HT-29 (cell line): ENCODE measurements at places on chromosomes 12 and 14.
A peak's percentile ranks its signal among the peaks of the same experiment; 100 is the strongest.

GRCh38 chr14:74864198-74864597 is 11.7 kb downstream of the PROX2 start:
- DNase-seq: no peak

DNA sequence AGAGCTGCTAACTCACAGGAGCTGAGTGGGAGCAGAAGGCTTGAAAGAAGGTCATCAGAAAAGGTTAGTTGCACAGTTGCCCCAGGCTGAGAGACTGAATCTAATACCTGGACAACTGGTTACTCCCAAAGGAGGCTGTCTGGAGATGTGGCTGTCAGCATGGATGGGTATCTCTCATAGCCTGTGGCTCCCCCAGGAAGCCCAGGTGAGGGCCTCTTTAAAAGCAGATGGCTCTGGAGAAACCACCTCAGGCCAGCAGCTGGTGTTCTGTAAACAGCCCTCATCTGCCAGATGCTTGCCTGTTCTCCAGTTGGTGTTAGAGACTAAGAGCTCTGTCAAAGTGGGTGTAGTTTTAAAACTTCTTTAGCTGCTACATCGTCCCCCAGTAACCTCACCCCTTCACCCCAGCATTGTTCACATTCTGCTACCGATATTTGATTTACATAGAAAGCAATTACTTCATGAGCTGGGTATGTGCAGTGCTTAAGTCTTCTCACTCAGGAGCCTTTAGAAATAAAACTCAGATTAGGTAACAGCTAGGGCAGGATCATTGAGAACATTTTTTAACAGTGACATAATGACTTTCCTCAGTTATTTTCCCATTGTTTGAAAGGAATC is 25.8 kb downstream of the DACT1 start:
- DNase-seq: no peak

DNA sequence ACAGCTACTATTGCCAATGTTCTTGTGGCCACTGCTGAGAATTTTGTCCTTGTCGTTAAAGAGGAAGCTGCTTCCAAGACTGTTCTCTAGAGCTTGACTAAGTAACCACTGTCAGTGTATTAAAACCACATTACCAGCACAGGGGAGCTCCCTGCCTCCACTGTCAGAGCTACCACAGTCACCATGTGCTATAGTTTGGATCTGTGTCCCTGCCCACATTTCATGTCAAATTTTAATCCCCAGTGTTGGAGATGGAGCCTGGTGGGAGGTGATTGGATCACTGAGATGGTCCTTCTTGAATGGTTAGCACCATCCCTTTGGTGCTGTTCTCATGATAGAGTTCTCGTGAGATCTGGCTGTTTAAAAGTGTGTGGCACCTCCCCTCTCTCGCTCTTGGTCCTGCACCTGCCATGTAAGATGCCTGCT is 23.2 kb upstream of the RAP1B start:
- no peak for DNase-seq

DNA sequence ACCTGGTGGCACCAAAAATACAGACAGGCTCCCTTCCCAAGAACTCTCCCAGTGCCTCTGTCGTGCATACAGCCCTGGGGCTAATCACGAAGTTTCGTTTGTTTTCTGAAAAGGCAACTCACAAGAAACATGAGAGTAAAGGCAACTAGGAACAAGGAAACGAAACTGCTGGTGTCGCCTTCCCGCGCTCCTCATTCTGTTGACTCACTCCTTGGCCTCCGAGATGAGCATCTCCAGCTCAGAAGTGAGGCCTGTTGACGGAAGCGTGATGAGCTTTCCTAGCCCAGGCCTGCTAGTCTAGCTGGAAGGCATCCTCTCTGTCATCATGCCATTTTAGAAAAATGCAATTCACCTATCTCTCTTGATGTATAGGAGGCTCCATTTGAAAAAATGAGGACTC is 50.5 kb downstream of the TTC9 start:
- DNase-seq: no peak

GRCh38 chr14:68939893-68940613 is 39.0 kb downstream of the ACTN1 start:
- peak; percentile 15 for DNase-seq

DNA sequence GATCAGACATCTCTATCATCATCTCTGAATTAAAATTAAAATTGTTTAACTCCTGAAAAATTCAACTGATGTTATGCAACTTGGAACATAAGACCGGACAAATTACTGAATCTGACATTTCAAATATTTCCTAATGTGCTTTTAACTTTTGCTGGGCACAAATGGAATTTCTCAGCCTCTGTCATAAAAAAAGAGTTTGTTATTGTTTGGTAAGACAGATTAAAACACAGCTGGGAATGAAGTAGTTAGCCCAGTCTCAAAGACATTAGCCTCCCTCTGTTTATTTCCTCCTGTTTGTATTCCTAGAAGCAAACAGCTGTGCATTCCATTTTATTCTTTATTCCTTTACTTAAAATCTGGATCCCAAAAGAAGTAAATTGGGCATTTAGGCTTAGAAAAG is 29.4 kb downstream of the PLEKHA5 start:
- no peak for DNase-seq

DNA sequence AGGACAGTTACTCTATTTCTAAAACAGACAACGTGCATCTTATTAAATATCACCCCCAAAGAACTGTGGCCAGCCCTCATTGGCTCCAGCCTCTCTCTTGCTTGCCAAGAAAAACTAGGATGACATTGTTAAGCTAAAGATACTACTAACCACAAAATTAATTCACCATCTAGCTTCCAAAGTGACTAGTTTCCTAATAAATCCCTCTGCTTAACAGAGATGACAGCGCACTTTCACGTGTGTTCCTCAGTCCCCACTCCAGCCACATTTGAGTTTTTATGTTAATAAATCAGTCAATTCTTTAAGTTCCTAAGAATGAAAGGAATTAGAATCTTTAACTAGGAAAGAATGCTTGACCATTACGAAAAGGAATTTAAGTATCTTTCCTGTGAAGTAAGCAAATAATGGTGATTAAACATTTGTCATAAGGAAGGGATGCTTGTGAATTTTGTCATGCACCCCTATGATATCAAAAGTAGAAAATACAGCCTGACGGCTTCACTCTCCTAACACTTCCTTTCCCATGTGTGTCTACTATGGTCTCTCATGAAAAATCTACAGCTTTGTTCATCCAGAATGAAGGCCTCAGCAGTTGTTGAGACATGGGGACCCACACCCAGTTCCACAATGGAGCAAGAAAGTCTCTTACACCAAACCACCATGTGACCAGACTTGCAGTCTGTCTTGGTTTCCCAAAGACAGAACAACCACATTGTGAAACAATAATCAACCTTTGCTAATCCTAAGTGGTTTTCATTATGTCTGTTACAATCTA is 8.1 kb downstream of the CORO1C start:
- no peak for DNase-seq

GRCh38 chr12:46388427-46389021 is 16.0 kb upstream of the SLC38A2 start:
- no peak for DNase-seq

- DNase-seq: no peak
These were observed 87.9 kb downstream of the SYNE3 start for GRCh38 chr14:95428557-95428956.

DNA sequence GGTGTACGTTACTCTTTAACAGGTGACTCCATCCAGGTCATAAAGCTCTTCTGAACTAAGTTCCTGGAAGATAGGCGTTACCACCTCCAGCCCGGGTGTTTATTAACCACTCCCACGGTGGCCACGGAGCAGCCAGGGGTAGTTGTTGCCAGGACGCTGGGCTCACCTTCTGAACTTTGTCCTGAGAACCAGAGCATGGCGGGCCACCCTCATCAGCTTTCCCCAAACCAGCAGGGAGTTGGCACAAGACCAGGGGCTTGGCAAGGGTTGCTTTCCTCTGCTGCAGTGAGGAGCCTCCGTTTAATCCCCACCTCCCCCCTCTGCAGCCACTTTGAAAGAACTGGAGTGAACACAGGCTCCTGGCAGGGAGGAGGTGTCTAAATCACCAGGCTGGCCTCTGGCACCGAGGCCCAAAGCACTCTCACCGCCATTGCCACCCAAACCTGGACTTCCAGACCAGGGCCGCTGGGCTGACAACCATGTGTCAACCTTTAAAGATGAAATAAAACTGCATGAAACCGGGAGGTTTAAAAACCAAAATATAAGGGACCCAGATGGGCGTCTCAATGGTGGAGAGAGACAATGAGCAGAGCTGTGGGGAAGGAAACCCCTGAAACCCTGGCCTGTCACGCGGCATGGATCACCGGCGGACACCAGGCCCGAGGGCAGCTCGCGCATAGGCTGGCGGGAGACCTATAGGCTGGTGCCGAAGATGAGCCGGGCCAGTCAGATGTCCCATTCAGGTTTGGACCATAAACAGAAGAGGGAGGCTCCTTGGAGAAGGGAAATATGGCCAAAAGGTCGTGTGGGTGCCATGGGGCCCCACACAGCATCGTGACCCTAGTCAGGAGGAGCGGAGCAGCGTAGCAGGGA is 30.9 kb upstream of the TDRD9 start:
- DNase-seq: peak; percentile 30

DNA sequence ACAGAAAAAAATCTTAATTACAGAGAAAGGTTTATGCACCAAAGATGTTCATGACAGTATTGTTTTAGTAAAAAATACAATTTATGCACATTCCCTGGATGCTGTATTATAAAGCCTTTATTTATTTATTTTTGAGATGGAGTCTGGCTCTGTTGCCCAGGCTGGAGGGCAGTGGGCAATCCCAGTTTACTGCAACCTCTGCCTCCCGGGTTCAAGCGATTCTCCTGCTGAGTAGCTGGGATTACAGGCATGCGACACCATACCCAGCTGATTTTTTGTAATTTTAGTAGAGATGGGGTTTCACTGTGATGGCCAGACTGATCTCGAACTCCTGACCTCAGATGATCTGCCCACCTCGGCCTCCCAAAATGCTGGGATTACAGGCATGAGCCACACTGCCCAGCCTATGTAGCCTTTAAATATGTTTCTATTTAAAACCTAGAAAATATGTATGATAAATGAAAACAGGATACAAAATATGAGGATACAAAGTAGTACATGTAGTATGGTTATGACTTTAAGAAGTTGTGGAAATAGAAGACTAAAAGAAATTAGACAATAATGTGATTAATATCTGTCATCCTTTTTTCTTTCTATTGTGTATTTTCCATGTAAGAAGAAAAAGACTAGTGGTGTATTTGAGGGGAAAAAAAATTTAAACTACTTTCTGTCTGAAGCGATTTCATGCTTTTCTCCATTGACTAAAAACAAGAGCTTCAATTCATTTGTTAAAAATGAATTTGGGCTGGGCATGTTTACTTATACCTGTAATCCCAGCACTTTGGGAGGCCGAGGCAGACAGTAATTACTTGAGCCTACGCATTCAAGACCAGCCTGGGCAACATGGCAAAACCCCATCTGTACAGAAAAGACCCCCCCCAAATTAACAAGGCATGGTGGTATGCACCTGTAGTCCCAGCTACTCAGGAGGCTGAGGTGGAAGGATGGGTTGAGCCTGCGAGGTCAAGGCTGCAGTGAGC is 13.1 kb downstream of the ATF1 start:
- DNase-seq: no peak

DNA sequence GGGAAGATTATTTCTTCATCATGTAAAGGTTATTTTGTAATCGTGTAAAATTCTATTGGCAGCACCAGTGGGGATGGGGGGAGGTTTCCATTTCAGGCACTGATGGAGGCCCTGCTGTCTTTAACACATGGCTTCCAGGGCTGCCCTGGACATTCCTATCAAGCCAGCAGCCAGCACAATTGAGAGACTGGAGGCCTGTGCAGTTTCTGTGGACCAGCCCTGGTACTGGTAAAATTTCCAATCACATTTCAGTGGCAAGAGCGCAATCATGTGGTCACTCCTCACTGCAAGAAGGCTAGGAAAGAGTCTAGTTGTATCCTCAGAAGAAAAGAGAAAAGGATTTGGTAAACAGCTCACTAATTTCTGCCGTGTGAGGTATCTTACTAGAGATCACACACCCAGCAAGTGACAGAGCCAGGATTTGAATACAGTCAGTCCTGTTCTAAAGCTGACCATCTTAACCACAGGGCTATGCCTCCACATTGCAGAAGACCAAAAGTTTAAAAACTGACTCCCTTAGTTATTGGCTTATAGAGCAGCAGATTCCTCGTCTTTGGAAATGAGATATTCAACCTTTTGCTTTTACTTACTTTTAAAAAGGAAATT is 179.4 kb upstream of the ARHGAP5 start:
- no peak for DNase-seq

GRCh38 chr12:67854351-67854750 is 134.9 kb upstream of the IFNG-AS1 start:
- no peak for DNase-seq

GRCh38 chr14:58275527-58276190 is 22.7 kb upstream of the ARID4A start:
- DNase-seq: no peak

- no peak for DNase-seq
These were observed 127.4 kb upstream of the ATP2B1 start for GRCh38 chr12:89836026-89836425.

DNA sequence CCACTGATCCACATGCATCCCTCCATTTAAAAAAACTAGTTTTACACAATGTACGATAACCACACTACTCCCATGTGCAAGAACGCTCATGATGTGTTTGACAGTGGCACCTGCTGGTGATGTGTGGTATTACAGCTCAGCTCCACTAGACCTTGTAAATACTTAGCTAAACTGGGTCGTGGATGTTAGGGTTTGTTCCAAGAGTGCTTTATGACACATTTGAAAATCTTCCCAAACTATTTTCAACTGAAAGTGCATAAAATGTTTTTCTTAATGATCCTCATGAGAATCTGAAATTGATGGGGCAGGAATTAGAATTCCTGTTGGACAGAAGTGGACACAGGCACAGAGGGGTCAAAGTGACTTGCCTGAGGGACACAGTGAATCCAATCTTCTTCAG is 99.2 kb downstream of the SCARB1 start:
- peak; percentile 80 for DNase-seq

DNA sequence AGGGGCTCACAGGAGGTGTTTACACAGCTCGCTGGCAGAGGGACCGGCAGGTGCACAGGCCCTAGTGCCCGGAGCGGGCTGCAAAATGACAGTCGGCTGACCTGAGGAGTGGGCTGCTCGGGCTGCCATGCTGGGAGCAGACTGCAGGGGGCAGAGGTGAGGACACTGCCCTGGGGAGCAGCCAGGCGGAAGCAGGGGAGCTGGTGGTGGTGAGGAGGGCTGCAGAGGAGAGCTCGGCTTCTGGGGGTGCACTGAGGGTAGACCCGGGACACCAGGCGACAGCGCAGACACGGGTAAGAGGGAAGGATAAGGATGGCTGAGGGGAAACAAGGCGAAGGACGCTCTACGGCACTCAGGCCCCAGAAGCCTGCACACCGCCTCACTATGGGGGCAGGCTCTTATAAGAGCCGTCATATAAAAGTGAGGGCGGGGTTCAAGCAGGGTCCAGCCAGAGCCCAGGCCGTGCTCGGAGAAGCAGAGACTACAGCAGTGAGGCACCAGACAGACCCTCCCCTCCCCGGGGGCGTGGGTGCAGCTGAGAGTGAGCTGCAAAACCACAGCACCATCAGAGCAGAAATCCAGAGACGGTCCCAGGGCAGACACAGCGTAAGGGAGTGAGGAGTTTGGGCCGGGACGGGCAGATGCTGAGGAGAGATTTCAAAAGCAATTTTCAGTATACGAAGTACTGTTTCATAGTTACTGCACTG is 62.5 kb downstream of the CCDC88C start:
- no peak for DNase-seq

GRCh38 chr14:79044894-79045624 is 874.9 kb downstream of the NRXN3 start:
- no peak for DNase-seq
